Hepatocyte (in vitro differentiated cells): ENCODE measurements at places on chromosomes 6 and 20.

- DNase-seq, result no peak
These were observed 142.9 kb downstream of the ADGRB3 start for GRCh38 chr6:68777956-68778355.

GRCh38 chr6:89792881-89793280 is 26.7 kb downstream of the MDN1 start:
- DNase-seq, result peak; percentile 53

DNA sequence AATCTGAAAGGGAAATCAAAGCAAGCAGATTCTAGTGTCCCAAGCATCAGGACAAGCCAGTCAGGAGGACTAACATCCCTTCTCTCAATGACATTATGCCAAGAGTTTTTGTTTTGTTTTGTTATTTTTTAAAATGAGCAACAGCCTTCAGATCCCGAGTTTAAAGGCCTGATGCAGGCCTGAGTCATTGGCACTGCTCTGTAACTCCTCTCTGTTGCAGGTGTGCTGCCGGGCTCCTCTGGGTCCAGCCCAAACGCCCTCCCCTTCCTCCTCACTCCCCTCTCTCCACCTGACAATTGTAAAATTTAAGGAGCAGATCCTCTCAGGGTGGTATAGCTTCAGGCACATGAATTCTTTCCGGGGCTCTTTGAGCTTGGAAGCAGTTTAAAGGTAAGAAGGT is 502.0 kb downstream of the BMP2 start:
- DNase-seq, result no peak

- no peak for DNase-seq
These were observed 29.1 kb upstream of the TMEM14A start for GRCh38 chr6:52641826-52642225.

DNA sequence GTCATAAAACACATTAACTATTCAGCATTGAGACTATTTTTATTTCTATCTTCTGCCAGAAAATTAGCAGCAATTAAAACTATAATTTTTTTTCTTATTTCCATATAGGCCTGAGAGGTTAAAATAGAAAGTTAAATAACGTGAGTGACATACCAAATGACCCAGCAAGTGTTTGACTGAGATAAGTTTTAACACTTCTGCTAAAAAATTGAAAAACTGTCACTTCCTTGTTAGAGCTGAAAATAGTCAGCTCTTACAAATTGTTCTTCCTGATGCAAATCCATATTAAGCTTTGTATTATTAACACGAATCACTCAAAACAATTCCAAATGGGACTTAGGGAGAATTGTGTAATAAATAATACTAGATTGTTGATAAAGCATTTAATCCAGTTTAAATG is 26.5 kb upstream of the STX11 start:
- no peak for DNase-seq

DNA sequence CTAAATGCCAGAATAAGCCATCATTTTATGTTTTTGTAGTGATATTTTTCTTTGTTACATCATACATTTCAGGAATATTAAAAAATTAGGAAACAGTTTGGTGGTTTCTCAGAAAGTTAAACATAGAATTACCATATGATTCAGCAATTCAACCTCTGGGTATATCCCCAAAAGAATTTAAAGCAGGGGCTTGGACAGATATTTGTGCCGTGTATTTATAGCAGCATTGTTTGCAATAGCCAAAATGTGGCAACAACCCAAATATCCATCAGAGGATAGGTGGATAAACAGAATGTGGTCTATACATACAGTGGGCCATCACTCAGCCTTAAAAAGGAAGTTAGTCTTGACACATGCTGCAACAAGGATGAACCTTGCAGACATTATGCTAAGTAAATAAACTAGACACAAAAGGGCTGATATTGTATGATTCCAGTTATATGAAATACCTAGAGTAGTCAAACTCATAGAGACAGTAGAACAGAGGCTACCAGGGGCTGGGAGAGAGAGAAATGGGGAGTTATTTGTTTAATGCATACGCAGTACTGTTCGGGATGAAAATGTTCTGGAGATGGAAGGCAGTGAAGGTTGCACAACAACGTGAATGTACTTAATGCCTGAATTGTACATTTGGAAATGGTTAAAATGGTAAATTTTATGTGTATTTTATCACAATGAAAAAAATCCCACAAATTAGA is 18.9 kb upstream of the TRAF3IP2 start:
- no peak for DNase-seq
